GM10248 (cell line): ENCODE measurements at places on chromosomes 7 and 10.
A peak's percentile ranks its signal among the peaks of the same experiment; 100 is the strongest.

DNA sequence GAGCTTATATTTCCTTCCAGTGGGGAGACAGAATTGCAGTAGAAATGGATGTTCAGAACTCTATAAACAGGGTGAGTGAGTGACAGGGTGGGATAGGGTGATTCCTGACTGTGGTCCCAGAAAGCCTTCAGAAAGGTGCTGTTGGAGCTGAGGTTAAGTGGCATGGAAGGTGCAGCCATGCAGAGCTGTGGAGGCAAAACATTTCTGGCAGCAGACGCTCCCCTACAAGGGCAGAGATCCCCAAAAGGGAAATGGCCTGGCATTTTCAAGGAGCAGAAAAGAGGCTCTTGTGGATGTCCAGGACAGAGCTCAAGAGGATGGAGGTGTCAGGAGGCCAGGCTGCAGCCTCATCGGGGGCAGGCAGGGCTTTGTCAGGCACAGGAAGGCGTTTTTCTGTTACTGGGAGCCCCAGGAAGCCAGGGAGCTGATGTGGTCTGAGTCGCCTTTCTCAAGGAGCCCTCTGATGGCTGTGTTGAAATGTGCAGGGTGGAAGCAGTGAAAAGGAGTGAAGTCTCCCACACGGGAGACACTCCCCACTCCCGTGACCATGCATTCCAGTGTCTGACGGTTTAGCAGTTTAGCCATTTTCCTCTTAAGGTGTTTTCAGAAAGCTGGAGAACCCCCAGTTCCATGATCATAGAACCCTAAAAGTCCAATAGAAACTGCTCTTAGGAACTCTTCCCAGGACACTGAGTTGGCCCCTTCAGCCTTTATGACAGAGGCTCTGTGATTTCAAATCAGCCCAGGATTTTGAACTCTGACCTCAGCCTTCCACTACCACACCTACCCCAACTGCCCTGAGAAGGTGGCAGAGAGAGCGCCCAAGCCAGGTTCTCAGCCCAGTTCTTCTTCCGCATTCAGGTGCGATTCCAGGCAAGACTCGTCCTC, 96.2 kb downstream of the C10orf105 start:
- DNase-seq, result no peak

DNA sequence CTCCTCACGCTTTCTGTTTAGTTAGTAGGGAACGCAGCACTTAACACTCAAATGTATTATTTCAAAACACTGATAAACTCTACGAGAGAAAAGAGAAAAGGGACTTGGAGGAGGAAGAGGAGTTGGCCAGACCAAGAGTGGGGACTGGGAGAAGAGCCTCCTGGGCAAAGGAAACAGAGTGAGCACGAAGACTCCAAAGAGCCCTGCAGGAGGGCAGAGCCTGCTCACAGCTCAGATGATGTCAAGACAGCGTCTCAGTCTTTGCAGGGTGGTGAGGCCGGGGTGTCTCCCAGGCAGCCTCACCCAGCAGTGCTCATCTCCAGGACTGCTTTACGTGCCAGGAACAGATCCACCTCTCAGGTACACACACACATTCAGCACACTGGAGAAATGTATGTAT, 41.2 kb downstream of the CYTH3 start:
- no peak for DNase-seq

- no peak for DNase-seq
These were observed 519.1 kb upstream of the IGFBP3 start for GRCh38 chr7:46440186-46440585.

DNA sequence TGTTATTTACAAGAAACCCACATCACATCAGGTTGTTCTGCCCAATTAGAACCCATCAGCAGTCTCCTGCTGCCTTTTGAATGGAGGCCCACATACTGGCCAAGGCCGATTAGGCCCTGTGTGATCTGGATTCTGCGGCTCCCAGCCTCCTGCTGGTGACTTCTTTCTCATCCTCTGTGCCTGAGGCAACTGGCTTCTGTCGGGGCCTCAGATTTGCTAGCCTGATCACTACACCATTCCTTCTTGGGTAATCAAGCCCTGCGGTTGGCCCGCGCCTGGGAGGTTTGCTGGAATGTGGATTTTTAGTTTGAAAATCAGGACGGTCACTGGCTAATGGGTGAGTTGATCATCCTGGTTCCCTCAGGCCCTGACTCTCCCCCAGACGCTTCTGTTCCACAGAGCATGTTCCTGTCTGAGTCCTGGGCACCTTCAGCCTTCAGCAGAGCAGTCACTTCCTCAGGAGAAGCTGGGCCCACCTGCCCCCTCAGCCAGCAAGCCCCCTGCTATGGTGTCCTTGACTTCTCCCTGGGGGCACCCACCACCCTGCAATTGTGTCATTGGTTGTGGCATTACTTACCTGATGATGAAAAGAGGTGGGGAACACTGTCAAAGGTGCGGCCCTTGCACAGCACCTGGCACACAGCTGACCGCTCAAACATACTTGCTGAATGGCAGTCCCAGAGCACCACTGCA, 207.6 kb downstream of the PHTF2 start:
- DNase-seq, result no peak

DNA sequence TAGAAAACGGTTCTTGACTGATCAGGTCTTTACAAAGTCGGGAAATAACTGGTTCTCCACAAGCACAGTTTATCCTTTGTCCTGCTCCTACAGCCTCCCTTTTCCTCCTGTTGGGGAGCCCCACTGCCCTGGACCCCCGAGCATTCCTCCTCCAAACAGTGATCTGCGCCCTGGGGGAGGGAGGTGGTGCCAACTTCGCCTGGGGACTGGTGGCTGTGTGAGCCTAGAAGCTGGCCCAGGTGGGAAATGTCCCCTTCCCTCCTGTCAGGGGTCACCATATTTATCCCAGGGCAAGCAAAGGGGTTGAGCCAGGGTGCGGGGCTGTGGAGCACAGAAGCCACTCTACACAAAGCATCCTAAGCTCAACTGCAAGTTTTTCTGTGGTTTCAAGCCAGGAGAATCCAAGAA, 5.2 kb downstream of the HMX3 start:
- no peak for DNase-seq

GRCh38 chr10:33057620-33058019, 99.6 kb upstream of the ITGB1 start:
- no peak for DNase-seq

- DNase-seq, result no peak
These were observed 9.9 kb upstream of the TM9SF3 start for GRCh38 chr10:96596422-96597407.

DNA sequence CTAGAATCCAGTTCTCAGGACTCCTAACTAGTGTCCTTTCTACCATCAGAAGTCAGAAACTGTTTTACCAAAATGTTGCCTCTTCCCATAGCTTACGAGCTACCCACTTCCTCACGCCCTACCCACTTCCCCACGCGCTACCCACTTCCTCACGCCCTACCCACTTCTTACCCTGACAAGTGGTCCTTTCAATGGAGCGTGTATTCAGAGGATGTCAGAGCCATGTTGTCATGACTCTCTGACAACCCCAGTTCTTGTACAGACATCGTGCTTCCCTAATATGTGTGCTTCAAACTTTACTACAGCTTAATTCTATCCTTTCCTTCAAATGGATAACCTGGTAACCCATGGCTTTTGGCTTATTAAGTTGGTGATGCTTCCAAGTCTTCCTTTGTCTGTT, 84.8 kb upstream of the PHF14 start:
- peak; percentile 7 for DNase-seq

DNA sequence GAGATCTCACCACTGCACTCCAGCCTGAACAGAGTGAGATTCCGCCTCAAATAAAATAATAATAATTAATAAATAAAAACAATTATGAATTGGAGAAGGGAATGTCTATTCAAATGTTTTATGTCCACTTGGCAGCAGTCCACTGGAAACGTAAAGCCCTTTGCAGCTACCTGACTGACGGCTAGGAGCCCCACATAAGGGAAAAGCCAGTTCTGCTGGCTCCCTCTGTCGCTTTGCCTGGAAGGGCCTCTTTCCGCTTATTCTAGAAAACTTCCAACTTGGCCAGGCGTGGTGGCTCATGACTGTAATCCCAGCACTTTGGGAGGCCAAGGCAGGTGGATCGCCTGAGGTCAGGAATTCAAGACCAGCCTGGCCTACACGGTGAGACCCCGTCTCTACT, 6.1 kb upstream of the TNS3 start:
- DNase-seq, result no peak

DNA sequence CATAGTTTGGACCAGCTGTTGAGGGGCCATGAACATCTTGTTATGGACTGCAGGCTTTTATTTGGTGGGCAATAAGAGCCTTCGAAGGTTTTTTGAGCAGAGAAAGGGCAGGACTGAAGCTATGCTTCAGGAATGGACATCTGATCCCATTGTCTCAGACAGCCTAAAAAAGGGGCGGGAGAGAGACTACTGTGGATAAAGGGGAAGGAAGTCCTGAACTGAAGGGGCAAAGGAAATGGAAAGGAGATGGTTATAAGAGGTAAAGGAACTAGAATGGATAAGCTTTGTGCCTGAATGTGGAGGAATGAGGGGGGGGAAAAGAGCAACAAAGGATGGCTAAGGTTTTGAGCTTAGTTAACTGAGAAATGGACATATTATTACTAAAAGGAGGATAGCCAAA, 172.5 kb downstream of the SKAP2 start:
- no peak for DNase-seq

- no peak for DNase-seq
These were observed 27.9 kb upstream of the ASCC1 start for GRCh38 chr10:72243822-72244437.

GRCh38 chr7:132424821-132425724, 151.2 kb downstream of the PLXNA4 start:
- DNase-seq, result no peak

GRCh38 chr10:29730458-29730857, 95.7 kb upstream of the SVIL start:
- no peak for DNase-seq

GRCh38 chr7:54145716-54146115, 396.5 kb upstream of the VSTM2A start:
- no peak for DNase-seq

- peak; percentile 5 for DNase-seq
These were observed 700.0 kb upstream of the PCDH15 start for GRCh38 chr10:55500931-55501559.

DNA sequence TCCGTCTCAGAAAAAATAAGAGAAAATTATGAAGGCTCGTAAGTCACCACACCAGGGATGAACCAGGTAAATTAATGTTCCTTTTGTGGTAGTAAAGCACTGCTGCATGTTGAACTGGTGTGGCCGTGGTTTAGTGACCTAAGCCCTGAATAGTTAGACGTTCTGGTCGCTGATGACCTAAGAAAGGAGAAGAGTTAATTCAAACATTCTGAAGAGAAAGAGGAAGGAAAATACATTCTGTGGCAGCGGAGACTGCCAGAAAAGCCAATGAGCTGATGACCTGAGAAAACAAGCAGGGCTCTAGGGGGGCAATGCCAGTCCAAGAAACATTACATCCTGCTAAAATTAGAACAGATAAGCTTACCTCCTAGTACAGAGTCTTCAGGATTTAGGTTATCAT, 17.5 kb downstream of the DNAJC9 start:
- no peak for DNase-seq

DNA sequence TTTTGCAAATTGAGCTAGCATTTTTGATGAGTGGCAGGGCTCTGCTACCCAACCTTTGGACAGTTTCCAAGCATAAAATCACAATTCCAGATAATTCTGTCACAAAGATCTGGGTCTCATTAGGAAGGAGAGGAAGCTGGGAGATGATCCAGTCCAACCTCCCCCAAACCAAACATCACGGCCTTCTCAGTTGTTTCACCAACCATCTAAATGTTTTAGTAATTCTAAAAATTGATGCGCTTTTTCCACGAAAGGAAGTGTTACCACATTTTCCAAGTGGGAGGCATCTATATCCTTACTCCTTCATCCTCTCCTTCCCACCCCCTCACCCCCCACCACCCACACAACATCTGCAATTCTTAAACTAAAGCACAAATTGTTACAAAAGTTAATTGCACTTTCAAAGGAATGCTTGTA, 108.3 kb downstream of the EGFR start:
- DNase-seq, result no peak

- DNase-seq, result no peak
These were observed 265.1 kb downstream of the ETV1 start for GRCh38 chr7:13724191-13724976.

DNA sequence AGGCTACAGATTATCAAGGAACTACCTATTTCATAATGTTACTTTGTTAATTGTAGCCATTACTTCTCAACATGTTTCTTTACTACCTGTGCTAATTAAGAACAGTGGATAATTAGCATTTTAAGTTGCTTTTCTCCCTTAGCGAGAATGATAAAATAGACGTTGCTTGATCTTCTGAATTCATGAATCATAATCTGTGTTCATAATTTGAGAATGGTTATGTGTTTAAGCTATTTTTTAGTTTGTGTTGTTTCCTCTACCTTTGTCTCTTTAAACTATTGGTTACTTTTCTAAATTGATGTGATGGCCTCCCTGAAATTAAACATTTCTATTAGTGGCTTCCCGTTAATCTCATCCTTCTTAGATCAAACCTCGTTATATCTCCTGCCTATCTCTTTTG, at the start of gene ZRANB1:
Gene ZRANB1 (plus strand): TSS at position 301 of the 400 bp plus-strand sequence. CDS start 371 bp downstream, outside the sequence.
- no peak for DNase-seq

DNA sequence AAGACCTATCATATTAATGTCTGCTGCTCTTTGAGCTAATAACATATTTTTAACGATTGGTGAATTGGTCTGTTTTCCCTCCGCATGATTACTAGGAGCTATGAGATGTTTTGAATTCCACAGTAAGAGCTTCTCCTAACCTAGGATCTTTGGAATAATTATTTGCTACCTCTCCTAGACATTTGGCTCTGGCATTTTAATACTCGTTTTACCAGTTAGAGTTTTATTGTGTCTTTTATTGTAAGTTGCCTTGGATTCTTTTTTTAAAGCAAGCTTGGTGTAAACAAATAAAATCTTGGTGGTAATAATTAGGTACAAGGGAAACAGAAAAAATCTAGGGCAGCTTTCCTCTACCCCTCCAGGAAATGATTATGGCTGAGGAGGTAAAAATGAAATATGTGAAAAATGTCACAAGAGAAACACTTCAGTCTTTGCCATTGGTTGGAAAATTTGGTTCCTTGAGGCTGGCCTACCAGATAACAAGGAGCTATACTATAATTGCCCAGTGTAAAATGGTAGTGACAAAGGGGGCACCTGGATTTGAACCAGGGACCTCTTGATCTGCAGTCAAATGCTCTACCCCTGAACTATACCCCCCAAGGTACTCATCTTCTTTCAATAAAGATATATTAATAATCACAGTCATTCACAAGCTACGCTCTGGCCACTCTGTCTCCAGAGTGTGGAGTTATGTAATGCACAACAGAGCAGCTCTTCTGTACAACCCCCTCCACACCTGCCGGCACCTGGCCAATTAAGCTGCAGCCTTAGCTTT, 85.4 kb downstream of the ZNF777 start:
- no peak for DNase-seq

GRCh38 chr10:72692744-72692993, 726 bp downstream of the MCU start:
- DNase-seq, result peak; percentile 21

DNA sequence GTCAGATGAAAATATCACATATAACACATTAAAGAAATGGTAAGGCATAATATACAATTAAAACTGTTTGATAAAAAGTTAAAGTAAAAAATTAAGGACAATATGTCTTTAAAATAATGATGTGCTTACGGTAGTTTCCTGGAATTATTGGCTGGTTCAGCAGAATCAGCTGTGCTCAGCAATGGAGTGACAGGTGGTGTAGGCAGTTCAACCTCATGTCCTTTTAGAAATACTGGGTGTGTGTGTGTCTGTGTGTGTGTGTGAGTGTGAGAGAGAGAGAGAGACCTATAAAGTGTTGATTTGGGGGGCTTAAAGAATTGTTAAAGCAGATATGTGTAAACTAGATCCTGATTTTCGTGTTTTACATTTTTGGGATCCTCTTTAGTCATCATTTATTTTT, 141.2 kb downstream of the ADAM22 start:
- no peak for DNase-seq
